NCI-H1930 (cell line): ENCODE measurements at places on chromosomes 7 and 10.

DNA sequence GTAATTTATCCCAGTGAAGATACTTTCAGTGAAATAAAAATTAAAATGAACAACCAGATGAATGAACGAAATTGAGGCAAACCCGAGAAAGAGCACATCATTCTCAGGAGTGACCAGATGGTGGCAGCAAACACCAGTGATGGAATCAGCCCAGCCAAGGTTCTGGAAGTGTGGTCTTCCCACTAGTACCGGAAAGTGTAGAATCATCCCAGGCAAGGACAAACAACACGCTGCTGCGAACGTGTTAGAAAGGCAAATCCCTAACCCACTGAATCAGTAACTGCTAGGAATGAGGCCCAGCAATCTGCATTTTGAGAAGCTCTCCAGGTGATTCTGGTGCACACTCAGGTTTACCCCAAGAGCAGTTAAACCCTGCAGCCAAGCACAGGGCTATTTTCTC is 15.5 kb upstream of the SLC18A3 start:
- DNase-seq, result no peak

GRCh38 chr7:94378356-94378755 is 16.3 kb upstream of the COL1A2 start:
- no peak for DNase-seq

DNA sequence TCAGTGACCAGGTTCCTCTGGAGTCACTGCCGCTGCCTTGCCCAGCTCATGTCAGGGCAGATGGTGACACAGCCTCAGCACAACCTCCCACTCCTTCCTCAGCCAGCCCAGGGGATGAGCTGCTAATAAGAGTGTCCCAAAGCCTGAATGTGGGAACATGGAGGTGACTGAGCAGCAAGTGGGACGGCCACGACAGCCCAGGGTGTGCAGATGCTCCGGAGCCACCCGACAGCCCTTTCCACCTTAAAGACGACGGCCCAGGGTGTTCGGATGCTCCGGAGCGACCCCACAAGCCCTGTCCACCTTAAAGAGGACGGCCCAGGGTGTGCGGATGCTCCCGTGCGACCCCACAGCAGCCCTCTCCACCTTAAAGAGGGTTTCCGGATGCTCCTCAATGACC is 89.2 kb downstream of the DIP2C start:
- DNase-seq, result no peak

GRCh38 chr10:42738679-42739078 is 43.9 kb upstream of the BMS1 start:
- DNase-seq, result no peak

GRCh38 chr7:108408296-108408991 is 47.8 kb downstream of the NRCAM start:
- no peak for DNase-seq

DNA sequence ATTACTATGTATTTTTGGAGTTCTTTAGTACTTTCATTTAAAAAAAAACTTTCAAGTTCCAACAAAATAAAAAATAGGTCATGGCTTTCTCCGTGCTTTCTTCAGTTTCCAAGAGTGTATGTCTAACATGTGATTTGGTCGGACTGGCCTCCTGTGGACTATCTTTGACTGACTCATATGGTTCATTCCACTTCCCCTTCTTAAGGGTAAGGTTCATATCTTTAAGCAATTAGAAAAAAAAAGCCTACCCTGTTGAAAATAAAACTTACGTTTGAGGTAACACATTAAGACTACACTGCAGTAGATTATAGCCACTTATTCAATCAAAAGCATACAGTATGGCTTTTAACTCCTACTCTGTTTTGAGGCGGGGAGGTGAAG is 112.8 kb upstream of the AHR start:
- DNase-seq, result no peak

GRCh38 chr7:84532196-84532595 is 337.6 kb upstream of the SEMA3A start:
- DNase-seq, result no peak
